ENCODE measurements at places on chromosomes 11 and 22. TPM values are rescaled to one million over a fixed set of nuclear protein-coding genes. Genes with fewer than 3 reads are reported as not detected.

DNA sequence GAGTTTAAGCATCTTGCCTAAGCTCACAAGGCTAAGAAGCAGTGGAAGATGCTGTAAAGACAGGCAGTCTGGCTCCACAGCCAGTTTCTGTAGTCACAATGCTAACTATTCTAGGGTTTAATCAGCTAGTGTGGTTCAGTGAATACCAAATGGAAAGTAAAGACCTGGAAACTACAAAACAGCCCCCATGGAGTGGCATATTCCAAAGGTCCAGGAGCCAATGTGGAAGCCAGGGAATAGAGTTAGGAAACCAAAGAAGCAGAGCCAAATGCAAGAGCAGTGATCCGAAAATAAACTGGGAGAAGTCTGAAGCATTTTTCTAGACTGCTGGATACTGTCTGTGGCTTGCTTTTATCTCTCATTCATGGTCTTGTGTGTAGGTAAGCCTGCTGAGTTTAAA lies 731.2 kb upstream of the ANO5 start:
- H3K27me3 ChIP-seq = no peaks in the 10 kb centered on the region
- H3K4me3 ChIP-seq = no peak overlapping the region
- no peaks in the 10 kb centered on the region for H3K4me1 ChIP-seq
- no peak overlapping the region for H3K27ac ChIP-seq

Gene CRYBB2
- total RNA-seq = not detected

- peaks cover 12% of the 10 kb centered on the region for H3K4me1 ChIP-seq
- no peaks in the 10 kb centered on the region for H3K36me3 ChIP-seq
- peak overlapping the region; percentile 80 for H3K27ac ChIP-seq
- peak; percentile 33 for DNase-seq
These were observed 726 bp downstream of the PKNOX2 start for GRCh38 chr11:125165111-125165842.

- peak; percentile 46 for DNase-seq
- no peak overlapping the region for H3K27ac ChIP-seq
- H3K36me3 ChIP-seq = no peaks in the 10 kb centered on the region
These were observed 100.8 kb downstream of the TRAF6 start for GRCh38 chr11:36409152-36409816.

- H3K27ac ChIP-seq = no peak overlapping the region
- no peaks in the 10 kb centered on the region for H3K27me3 ChIP-seq
- H3K4me3 ChIP-seq = no peak overlapping the region
- no peak for DNase-seq
- H3K36me3 ChIP-seq = peaks cover 3% of the 10 kb centered on the region
These were observed 37.8 kb downstream of the MRE11 start for GRCh38 chr11:94455861-94456260.

Gene OR8D4
- total RNA-seq = not detected

- peak; percentile 98 for DNase-seq
- no peak overlapping the region for H3K4me3 ChIP-seq
- peak overlapping the region; percentile 51 for H3K27ac ChIP-seq
- H3K27me3 ChIP-seq = 0 out of 2 replicates have a peak, but pooled peaks cover 2% of the 10 kb centered on the region
- no peaks in the 10 kb centered on the region for H3K36me3 ChIP-seq
- peaks cover 4% of the 10 kb centered on the region for H3K4me1 ChIP-seq
These were observed 83.0 kb downstream of the ABTB2 start for GRCh38 chr11:34274712-34275398.

All from IMR-90 (cell line).